ENCODE measurements at places on chromosomes 12 and 14.

DNA sequence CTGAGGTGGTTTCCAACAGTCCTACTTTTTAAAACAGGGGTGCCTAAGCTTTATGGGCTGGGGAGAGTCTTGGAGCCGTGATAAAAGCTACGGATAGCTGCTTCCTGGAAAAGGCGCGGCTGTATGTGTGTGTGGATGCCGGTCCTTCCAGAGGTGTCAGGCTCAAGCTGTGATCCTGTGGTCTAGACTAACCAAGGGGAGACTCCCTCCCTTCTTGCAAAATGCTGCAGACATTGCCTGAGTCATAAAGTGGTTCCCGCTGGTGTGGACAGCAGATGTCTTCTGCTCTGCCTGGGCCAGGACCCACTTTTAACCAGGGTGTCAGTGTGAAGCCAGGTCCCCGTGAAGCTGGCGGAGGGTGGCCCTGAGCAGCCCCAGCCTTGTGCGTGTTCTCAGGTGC lies 37.8 kb downstream of the CCDC92 start:
- no peak for DNase-seq

- DNase-seq = peak; percentile 41
Measured at GRCh38 chr12:104957719-104958000, 430 bp downstream of the SLC41A2 start.

DNA sequence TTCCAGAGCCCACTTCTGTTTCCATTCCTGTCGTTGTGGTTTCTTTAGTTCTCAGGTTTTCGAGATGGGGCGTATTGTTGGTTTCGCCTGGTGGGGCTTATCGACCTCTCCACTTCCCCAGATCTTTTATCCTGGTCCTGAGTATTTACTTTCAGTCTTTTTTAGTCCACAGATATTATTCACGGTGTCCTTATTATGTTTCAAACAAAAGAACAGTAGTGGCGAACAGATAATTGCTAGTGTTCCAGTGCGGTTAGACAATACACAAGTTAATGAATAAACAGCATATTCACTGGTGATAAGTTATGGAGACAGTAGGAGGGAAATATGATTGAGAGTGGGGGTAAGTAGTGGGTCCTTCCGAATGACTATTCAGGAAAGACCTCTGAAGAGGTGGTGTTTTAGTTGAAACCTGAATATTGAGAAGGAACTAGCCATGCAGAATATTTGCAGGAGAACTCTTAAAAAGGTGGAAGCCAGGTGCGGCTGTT lies 668 bp downstream of the TMEM260 start:
- DNase-seq = no peak

DNA sequence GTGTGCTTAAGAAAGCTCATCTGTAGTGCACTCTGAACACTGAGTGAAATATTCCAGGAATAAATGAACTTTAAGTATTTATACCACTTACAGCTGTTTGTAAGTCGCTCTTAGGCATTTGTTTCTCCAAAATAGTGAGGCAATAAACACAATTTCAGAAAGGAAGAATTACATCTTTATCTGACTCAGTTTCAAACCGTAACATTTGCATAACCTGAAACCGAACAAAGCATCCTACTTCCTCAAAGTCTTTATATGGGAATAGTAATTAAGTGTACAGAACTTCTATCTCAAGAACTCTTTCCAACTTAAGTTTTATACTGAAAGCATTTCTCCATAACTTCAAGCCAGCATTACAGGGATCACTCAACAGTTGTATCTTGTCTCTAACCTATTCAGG lies 58.4 kb downstream of the SOX5 start:
- DNase-seq = no peak

- DNase-seq = no peak
Measured at GRCh38 chr12:131087991-131088700, 134.4 kb downstream of the ADGRD1 start.

- DNase-seq = no peak
Measured at GRCh38 chr14:23615856-23616255, 20.3 kb upstream of the DHRS2 start.

GRCh38 chr12:38689704-38690103 lies 215.7 kb downstream of the CPNE8 start:
- no peak for DNase-seq

DNA sequence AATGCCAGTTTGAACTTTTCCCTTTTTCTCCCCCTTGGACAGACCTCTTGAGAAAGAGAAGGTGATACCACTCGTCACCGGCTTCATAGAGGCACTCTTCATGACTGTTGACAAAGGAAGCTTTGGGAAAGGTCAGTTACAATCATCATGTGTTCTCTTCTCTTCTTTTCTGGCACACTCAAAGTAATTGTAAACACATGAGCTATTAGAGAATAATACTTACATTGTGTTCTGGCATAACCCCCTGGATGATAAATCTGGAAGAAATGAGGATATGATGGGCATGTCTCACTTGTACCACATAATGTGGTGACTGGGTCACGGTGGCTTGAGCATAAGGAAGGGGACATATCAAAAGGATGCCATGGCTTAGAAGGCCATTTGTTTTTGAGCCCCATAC lies 20.0 kb downstream of the UTP20 start:
- DNase-seq = no peak

GRCh38 chr12:123027726-123028445 lies 47.4 kb downstream of the ARL6IP4 start:
- no peak for DNase-seq

- DNase-seq = no peak
Measured at GRCh38 chr12:110029290-110029815, 19.0 kb downstream of the C12orf76 start.

- DNase-seq = no peak
Measured at GRCh38 chr14:67729072-67729885, 27.6 kb downstream of the RDH12 start.

DNA sequence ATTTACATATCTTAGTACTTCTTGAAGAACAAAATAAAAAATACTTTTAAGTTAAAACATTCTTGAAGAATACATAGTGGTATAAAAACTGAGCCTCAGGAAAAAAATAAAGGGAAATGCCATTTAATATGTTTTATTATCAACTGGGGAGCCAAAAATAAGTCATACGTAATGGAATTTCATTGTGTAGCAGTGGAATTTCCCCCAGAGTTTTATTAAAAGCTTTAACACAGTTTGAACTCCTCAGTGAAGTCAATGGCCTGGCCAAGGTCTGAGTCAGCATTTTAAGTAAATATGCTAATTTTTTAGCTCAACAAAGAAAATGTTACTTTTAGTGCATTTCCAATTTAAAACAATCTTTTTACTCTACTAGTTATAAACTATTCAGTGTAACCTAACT lies 350.1 kb upstream of the ATP2B1 start:
- DNase-seq = no peak

- no peak for DNase-seq
Measured at GRCh38 chr14:34231626-34232025, 230.4 kb downstream of the SPTSSA start.

- DNase-seq = peak; percentile 32
Measured at GRCh38 chr14:67413806-67414769, 2.1 kb upstream of the PLEK2 start.

DNA sequence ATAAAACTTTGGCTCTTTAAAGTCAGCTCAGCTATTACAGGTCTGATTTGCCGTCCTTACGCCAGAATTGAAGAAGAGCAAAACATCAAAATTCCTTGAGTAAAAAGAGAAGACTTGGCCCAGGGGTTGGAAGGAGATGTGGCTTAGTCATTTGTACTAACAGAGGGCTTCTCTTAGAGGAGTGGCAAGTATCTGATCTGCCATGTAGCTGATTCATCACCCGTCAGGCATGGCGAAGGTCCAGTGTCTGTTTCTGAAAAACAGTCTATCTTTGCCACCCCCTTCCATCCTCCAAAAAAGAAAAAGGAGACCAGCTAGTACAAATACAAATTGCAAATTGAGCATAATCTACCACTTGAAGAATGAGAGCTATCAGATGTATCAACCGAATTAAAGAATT lies 91.9 kb downstream of the RAD52 start:
- DNase-seq = no peak

- DNase-seq = no peak
Measured at GRCh38 chr14:29668201-29668600, 259.4 kb downstream of the PRKD1 start.

DNA sequence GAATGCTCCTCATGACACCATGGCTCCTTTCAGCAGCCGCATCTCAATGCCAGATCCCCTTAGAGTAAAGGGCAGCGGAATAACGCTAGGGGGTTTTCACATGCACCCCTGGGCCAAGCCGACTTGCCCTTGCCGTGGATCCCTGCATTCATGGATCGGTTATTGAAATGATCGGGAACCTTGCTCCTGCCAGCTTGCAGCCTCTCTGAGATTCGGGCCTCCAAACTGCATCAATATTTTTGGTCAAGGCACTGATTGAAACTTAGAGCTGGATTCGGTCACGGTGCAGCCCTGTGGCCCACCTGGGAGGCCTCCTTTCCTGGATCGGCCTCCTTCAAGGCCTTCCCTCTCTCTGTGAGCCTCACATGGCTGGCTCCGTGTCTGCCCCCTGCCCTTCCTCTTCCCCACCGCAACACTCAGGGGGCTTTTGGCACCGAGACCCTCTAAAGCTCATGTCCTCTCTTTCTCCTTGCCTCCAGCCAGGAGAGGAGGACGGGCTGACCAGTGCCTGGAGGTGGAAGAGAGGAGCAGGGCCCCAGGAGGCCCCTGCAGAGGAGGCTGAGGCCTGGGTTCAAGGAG lies 1.8 kb downstream of the PTPN6 start:
- no peak for DNase-seq

DNA sequence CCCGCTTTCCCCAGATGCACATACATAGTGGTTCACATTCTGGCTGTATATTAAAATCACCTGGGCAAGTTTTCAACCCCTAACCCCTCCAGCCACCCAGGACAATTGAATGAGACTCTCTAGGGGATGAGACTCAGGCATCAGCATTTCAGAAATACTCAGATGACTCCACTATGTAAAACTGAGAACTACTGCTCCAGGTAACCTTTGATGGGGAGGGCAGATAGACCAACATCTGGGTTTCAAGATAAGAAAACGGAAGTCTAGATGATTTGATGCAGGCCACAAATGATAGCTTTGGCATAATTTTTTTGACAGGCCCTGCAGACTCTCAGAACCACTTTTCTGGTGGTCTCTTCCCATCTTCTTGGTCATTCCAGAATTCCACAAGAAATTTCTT lies 341.1 kb downstream of the EMP1 start:
- peak; percentile 50 for DNase-seq

- DNase-seq = no peak
Measured at GRCh38 chr14:53701108-53701875, 255.3 kb downstream of the BMP4 start.

GRCh38 chr14:73787486-73788316 lies 63.9 kb upstream of the PTGR2 start:
- peak; percentile 66 for DNase-seq

GRCh38 chr14:22699801-22700564 lies 55.8 kb upstream of the OR6J1 start:
- DNase-seq = no peak

DNA sequence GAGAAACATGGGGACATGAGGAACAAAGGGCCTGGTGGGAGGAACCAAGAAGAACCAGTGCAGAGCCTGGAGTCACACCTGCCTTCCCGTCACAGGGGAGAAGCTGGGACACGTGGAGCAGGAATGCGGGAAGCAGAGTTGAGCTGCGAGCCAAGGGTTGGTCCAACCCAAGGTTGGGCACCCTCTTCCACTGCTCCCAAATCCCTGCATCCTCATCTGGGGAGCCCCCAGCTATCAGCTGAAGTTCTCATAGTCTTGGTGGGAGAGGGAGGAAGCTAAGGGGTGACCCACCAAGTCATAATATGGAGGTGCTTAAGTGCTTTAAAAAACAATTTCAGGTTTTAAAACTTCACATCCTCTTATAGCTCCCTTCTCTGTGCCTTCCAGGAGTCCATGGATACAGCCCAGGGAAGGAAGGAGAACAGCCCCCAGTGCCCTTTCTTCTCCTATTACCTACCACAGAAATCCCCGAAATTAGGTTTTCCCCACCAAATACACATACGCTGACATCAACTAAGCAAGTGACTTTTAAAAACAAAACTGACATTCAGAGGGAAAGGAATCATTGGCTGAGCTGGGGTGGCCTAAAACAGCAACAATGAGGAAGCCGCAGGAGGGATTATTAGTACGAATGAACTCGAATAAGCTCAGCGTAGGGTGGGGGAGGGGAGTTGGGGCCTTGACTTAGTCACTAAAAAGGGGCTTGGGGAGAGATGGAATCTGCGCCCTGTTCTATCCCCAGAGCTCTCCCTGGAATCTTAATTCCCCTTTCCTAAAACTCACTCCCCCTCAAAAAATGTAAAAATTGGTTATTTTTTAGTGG lies 4.5 kb downstream of the MYL6 start:
- no peak for DNase-seq

GRCh38 chr14:55628426-55628825 lies 48.4 kb downstream of the KTN1 start:
- DNase-seq = no peak

- DNase-seq = no peak
Measured at GRCh38 chr14:72643317-72643801, 250.5 kb downstream of the DPF3 start.

- DNase-seq = no peak
Measured at GRCh38 chr14:102392506-102392905, 29.8 kb downstream of the TECPR2 start.

- no peak for DNase-seq
Measured at GRCh38 chr14:95294834-95295599, 24.7 kb downstream of the CLMN start.

DNA sequence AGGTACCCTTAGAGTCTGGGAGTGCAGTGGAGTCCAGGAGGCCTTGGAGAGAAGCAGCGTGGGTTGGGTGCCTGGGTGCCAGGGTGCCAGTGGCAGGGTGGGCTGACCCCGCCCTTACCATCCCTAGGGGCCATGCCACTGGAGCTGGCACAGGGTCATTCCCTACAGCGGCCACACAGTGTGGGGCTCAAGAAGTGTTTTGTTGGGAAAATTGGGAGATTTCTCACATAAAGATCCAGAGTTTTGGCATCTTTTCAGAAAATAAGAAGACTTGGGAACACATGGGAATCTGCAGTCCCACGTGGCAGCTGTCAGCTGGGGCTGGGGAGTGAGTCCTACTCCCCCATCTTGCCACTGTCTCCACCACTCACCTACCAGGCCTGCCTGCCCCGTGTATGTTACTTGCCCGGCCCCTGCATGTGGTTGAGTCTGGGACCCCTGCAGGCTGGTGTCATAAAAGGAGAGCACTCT lies 4.2 kb downstream of the VASH1 start:
- DNase-seq = no peak

- DNase-seq = no peak
Measured at GRCh38 chr12:47561746-47562145, 144.1 kb downstream of the RPAP3 start.

GRCh38 chr12:91492648-91493047 lies 310.0 kb upstream of the DCN start:
- no peak for DNase-seq

DNA sequence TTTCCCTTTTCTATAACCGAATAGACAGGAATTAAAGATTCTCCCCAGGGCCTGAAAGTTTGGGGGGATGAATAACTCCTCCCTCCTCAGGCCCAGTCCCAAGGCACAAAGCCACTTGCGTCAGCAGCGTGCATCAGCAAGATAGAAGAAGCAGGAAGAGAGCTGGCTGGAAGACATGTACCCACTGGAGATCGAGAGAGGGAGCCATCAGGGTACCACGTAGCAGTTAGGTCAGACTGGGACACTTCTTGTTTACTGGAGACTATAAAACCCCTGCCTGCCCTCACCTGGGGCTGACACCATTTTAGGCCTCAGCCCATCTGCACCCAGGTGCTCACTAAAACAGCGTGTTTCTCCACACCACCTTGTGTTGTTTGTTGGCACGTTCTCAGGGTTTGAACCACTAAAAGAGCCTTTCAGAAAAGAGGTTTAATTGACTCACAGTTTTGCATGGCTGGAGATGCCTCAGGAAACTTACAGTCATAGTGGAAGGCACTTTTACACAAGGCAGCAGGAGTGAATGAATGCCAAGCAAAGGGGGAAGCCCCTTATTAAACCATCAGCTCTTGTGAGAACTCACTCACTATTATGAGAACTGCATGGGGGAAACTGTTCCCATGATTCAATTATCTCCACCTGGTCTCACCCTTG lies 93.2 kb downstream of the TMTC3 start:
- DNase-seq = peak; percentile 79

All from activated CD4-positive, alpha-beta T cell treated with anti-CD3 and anti-CD28 coated beads, Interleukin-2, Interleukin-6, amounts not matched to agents 100 ng/mL and 50 ng/mL, durations not matched to agents 16 hours and 8 hours (primary cell).